ENCODE measurements at places on chromosomes 6 and 20.
A peak's percentile ranks its signal among the peaks of the same experiment; 100 is the strongest.

DNA sequence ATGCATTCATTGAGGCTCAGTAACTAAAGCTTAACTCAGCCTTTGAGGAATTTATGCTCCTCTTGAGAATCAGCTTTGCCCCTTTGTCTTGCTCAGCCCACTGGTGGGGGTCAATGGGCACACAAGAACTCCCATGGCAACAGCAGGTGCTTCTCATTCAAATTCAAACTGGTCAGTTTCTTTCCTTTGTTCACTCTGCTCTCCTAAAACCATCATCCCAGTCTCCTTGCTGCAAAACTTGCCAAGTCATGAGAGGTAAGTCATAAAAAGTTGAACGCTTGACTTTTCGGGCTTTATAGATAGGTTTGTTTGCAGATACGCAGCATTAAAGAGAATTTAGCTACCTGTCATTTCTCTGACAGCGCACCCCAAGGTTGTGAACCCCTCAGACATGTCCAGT is 146.8 kb downstream of the TFAP2A start:
- DNase-seq = no peak

DNA sequence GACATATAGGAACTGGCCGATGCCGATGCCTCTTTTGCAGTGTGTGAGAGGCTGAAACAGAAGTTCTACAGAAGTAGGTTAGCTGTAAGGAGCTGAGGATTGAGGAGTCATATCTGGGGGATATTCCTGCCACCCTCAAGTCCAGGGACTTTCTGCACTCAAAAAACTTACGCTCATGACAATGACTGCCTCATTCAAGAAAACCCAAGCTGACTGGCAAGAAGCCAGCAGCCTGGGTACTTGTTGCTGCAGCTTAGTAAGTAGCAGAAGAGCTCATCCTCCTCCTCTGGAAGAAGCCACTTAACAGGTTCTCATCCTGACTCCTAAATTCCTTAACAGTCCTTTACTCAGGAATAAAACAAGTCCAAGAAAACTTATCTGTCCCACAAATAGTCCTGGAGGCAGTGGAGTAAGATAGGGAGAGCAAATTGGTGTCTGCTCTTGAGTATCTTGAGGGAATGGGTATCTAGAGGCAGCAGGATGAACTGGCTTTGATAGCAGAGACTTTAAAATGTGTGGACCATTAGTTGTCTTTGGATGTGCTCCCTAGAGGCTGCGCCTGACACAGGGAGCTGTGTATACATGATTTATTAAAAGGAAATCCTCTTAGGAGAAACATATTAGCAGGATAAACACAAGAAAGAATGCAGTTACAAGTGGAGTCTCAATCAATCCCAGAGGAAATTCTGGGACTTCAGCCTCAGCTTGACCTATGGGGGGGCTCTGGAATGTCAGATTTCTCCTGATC is 7.4 kb downstream of the CALHM5 start:
- DNase-seq = no peak

DNA sequence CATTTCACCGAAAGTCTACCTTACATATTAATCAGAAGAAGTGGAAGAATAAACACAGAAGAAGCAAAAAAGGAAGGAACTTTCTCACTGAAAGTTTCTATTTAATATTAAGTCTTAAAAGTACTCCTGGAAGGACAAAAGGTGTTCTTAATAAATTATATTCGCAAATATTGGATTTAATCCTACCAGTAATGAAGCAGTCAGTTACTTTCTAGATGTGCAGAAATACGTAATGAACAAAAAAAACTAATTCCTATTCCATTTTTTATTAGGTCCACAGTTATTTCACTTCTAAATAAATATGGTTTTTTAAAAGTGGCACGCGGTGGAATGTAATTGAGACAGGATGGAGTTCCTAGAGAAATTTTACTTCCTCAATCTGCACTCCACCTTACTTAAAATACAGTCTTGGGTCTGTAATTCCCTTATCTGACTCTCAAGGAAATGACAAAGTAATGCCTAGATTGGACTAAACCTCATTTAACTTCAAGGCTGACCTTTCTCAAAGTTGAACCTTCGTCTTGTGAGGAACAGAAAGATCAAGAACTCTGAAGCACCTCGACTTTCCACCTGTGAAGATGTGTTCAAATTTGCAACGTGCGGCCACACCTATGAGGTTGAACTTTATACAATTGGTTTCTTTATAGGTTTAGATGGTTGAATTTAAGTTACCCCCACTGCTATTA is 1.1 kb upstream of the TRAM2 start:
- no peak for DNase-seq

DNA sequence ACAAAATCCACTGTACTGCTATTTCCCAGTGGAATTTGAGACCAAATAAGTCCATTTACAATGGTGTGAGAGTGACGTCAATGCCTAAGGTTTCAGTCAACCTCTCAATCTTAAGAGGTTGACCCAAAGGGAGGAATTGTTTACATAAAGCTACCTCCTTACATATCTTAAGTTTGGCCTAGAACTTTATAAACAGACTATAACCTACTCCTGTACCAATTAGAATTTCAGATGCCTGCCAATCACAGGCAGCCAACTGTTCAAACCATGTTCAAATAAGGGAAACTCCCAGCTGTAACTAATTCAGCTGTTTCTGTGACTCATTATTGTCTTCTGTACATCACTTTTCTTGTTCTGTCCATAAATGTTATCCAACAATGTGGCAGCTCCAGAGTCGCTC is 14.5 kb downstream of the LGSN start:
- no peak for DNase-seq

GRCh38 chr20:63217706-63218105 is 1.8 kb upstream of the YTHDF1 start:
- no peak for DNase-seq

- no peak for DNase-seq
Measured at GRCh38 chr20:45322952-45323383, 14.9 kb upstream of the MATN4 start.

DNA sequence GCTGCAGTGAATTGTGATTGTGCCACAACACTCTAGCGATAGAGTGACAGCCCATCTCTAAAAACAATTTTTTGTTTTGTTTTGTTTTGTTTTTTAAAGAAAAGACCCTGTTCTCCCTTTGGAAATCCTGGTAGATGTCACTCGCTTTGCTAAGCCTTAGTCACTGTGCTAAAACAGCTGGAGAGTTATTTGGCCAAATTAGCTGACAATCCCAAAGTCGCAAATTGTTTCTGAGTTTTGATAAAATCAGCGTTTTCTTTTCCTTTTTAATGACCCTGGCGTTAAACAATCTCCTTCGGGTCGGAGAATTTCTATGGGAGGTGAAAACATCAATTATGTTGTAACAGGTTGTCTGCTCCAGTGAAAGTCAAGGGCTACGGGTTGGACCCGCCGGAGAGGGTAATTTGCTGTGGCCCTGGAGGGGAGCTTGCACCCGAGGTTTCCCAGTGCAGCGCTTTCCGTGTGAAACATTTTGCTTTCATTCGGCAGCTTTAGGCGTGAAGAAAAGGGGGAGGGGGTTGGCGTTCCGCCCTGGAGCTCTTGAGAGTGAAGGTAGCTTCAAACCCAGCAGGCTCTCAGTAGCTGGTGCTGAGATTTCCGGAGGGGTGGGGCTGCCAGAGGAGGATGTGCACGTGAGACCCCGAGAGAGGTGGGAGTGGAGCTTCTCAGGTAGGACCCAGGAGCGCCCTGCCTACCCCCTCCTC is 296.6 kb downstream of the PHACTR1 start:
- DNase-seq = peak; percentile 15

GRCh38 chr6:160261991-160262680 is 3.5 kb upstream of the SLC22A2 start:
- no peak for DNase-seq

DNA sequence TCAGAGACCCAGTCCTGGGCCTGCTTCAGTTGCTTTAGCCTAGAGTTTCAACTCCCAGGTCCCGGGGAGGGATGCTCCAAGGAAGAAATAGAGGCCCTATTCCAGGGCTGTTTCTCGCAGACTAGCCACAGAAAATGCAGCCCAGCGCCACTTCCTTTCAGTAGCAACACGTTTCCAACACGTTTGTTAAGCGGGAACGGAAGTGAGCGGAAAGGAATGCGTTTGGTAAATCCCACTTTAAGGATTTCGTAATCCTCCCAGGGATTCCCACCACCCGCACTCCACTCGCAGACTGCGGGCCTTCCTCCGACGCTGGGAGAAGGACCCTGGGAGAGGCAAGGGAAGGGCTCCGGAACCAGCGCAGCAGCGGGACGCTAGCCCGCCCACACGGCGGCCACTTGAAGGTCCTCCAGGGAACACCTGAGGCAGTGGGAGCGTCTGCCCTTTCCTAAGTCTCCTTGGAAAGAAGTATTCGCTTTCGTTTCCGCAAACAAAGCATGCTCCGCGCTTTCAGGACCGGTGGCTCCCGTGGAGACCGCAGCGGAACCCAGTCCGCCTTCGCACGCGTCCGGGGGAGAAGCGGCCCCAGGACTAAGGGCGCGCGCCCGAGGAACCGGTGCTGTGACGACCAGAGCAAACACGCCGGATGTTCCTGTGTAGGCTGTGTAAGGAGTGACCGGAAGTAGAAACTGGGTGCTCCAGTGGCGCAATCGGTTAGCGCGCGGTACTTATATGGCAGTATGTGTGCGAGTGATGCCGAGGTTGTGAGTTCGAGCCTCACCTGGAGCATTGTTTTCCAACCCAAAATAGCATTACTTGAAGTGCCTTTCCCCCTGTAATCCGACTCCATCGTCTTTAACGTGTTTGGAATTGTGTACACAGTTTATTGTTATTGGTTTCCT is 227.6 kb upstream of the PRSS16 start:
- peak; percentile 74 for DNase-seq

- DNase-seq = no peak
Measured at GRCh38 chr20:14673164-14673563, 335.8 kb upstream of the FLRT3 start.

- no peak for DNase-seq
Measured at GRCh38 chr6:144190080-144190479, 39.8 kb downstream of the STX11 start.

DNA sequence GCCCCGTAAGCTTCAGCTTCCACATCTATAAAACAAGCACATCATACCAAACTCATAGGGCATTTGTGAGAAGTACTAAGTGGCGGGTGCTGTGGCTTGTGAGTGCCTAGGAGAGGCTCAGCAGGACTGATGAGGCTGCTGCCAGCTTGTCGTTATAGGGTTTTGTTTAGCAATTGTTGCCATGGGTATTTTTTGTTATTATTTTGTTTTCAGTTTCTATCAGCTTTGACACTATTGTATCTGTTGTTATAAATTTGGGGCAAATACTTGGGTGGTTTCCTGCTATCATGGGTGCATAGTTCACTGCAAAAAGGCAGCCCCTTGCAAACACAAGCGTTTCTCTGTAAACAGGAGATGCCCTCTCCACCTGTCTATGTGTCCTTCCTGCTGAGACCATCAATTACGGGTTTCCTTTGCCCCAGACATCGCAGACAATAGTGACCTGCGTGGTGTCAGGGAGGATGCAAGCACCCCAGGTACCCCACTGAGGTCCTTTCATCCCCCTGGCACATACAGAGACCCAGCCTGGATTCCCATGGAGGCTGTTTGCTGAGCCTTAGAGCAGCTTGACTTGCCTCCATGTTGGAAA is 3.1 kb upstream of the CCDC167 start:
- peak; percentile 19 for DNase-seq

- DNase-seq = no peak
Measured at GRCh38 chr20:58127701-58128111, 100.7 kb downstream of the ANKRD60 start.

- DNase-seq = no peak
Measured at GRCh38 chr6:116094041-116094440, 6.6 kb upstream of the NT5DC1 start.

DNA sequence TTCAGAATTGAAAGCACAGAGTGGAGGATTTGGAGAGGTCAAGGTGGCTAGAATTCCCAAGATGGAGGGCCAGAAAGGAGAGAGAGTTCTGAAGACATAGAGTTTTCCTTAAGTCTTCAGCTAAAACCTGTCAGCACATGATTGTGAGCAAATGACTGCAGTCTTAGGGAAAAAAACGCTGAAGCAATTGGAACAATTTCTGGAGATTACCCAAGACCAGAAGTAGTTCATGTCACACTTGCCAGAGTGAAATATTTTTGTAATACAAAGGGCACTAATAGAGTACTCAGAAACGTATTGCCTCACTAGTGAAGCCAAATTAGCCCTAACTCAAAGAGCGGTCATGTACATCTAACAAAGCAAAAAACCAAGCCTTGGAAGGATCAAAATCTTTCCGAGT is 541.3 kb upstream of the MARCKS start:
- DNase-seq = no peak

DNA sequence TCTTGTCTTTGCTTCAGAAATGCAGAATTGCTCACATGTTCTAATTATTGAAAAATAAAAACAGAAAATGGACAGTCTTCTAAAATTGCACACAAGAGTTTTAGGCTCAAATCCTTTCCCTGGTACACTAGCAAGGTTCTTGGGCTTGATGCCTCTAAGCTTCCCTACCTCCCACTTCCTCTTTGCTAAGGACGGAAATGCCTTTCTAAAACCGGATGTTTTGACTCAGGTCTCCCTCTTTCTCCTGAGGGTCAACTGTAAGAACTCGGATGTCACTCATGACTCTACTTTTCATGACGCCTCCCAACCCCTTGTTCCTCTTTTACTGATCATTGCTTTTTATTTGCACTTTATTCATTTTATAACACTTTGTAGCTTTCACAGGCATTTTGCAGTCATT is 613.5 kb downstream of the C6orf118 start:
- no peak for DNase-seq

DNA sequence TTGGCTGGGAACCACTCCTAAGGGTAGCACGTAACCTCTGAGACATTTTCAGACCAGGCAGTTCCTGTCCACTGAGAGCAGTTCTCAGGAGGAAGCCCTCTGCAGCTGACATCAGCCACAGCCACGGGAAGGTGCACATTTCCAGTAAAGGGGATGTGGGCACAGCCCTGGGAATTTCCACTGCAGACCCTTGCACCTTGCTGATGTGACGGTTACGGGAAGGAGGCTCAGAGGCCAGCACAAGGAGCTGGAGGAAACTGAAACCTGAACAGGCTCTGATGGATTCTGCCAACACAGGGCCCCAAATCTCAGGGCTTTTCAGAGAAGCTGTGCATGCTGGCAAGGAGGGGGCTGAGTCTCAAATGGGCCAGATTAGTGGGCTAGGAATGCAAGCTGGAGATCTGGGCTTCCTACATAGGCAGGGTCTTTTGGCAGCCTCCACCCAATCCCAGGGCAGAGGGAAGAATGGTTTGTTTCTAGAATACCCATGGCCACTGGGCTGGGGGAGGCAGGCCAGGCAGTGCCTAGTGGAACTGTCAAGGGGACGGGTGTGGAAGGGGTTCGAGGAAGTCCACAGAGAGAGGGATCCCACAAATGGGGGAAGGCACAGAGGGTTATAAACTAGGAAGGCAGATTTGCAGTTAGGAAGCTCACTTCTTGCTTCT is 14.2 kb downstream of the EBF4 start:
- no peak for DNase-seq

DNA sequence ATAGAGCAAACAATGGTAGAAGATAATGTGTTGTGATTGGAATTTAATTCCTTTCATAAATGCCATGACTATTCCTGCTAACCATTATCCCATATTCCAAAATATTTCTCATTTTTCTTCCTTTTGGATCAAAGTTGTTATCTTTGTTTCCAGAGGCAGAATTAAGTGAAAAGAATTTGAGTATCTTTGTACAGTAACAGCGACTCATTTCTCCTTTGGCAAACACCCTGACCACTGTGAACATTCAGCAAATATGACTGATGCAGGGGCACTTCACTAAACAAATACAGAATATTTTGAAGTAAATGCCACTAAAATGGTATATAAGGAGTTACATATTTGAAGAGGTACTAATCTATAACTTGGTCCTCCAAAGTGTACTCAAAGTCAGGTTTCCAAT is 105.0 kb upstream of the LAMP5 start:
- DNase-seq = no peak

- peak; percentile 7 for DNase-seq
Measured at GRCh38 chr20:10924644-10925201, 250.9 kb upstream of the JAG1 start.
